ENCODE measurements at places on chromosomes 7 and 10.

- no peak for DNase-seq
Measured at GRCh38 chr10:93875032-93875358, 18.8 kb upstream of the SLC35G1 start.

GRCh38 chr7:101185258-101185839 is 5.3 kb upstream of the NAT16 start:
- no peak for DNase-seq

GRCh38 chr10:82150123-82150900 is 275.3 kb downstream of the NRG3 start:
- DNase-seq = peak; percentile 38

- DNase-seq = peak; percentile 3
Measured at GRCh38 chr7:71220210-71220695, 88.3 kb downstream of the GALNT17 start.

Data from choroid plexus epithelial cell (primary cell).